ENCODE measurements at places on chromosomes 5 and 9. TPM values are rescaled to one million over a fixed set of nuclear protein-coding genes. Genes with fewer than 3 reads are reported as not detected.

GRCh38 chr5:102649731-102650130, 105.4 kb upstream of the PAM start:
- H3K27me3 ChIP-seq: no peaks in the 10 kb centered on the region
- no peak for DNase-seq

GRCh38 chr5:73655521-73656160, 29.6 kb downstream of the ARHGEF28 start:
- no peak overlapping the region for H3K27ac ChIP-seq
- no peaks in the 10 kb centered on the region for H3K27me3 ChIP-seq
- no peaks in the 10 kb centered on the region for H3K4me1 ChIP-seq
- H3K36me3 ChIP-seq: no peaks in the 10 kb centered on the region
- no peak for DNase-seq

DNA sequence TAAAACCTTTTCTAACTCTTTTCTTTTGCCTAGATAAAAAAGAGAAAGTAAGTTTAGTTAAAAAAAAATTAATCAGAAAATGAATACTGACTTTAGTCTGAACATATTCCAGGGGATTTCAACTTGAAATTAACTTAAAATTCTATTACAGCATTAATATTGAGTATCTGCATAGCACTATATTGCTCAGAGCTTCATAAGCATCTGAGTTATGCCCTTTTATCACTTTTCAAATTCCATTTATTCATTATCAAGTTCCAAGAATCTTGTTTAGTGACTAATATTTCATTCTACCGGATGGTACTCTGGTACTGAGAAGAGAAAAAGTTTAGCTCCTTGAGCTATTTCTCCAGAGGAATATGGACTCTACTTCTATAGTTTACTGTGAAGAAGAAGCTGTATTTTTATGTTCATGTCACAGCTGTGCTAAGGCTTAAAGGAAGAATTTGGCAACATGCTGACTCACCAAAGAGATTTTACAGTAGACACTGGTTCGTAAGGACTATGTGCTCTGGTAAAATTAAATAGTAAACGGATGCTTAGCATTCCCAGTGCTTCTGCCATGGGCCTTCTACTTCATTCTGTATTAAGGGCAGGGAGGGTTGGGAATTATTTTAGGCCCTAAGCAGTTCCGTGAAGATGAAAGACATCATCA, 285.2 kb upstream of the SEMA6A start:
- H3K36me3 ChIP-seq: no peaks in the 10 kb centered on the region
- H3K27me3 ChIP-seq: no peaks in the 10 kb centered on the region
- no peak overlapping the region for H3K27ac ChIP-seq
- no peaks in the 10 kb centered on the region for H3K4me1 ChIP-seq
- DNase-seq: no peak

GRCh38 chr9:38343037-38343436, 49.5 kb upstream of the ALDH1B1 start:
- no peak overlapping the region for H3K27ac ChIP-seq
- DNase-seq: no peak
- H3K36me3 ChIP-seq: no peaks in the 10 kb centered on the region
- no peaks in the 10 kb centered on the region for H3K27me3 ChIP-seq

- peaks cover 67% of the 10 kb centered on the region for H3K36me3 ChIP-seq
- no peak for DNase-seq
- H3K4me1 ChIP-seq: no peaks in the 10 kb centered on the region
- no peak overlapping the region for H3K27ac ChIP-seq
- H3K4me3 ChIP-seq: no peak overlapping the region
Measured at GRCh38 chr5:150400316-150401075, 12.2 kb downstream of the CD74 start.

The CDO1 gene
- not detected for polyA plus RNA-seq

The FAM221B gene
- not detected for polyA plus RNA-seq

Measured in CD8-positive, alpha-beta memory T cell (primary cell).